ENCODE measurements at places on chromosomes 7 and 10.

- peak; percentile 46 for DNase-seq
These were observed 1.5 kb downstream of the GNB2 start for GRCh38 chr7:100675105-100675451.

GRCh38 chr10:3401491-3401938 is 228.9 kb upstream of the PITRM1 start:
- no peak for DNase-seq

GRCh38 chr10:129774082-129774735 is 189.9 kb downstream of the EBF3 start:
- no peak for DNase-seq

GRCh38 chr7:77459311-77459726 is 43.2 kb upstream of the GSAP start:
- no peak for DNase-seq

- DNase-seq = no peak
These were observed 185.5 kb downstream of the SGMS1 start for GRCh38 chr10:50438049-50438936.

DNA sequence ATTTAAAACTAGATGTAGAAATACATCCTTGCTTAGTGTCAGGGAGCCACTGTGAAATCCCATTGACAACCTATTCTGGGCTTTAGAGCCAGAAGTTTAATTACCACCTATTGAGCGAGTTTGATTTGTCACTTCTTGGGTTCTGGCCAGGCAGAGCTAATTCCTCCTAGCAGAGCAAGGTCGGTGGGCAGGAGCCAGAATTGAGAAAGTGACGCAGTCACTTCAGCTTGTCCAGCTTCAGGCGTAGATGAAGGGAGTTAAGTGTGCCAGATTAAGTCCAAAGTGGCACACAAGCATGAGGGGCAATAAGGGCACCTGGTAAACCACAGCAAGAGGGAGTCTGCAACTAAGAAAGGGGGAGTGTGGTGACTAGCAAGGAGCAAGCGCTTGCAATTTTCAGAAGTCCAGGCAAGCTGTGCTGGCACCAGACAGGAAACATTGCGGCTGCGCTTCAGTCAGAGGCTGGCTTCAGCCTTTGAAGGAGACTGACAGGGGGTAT is 119.4 kb downstream of the ST7 start:
- peak; percentile 54 for DNase-seq

DNA sequence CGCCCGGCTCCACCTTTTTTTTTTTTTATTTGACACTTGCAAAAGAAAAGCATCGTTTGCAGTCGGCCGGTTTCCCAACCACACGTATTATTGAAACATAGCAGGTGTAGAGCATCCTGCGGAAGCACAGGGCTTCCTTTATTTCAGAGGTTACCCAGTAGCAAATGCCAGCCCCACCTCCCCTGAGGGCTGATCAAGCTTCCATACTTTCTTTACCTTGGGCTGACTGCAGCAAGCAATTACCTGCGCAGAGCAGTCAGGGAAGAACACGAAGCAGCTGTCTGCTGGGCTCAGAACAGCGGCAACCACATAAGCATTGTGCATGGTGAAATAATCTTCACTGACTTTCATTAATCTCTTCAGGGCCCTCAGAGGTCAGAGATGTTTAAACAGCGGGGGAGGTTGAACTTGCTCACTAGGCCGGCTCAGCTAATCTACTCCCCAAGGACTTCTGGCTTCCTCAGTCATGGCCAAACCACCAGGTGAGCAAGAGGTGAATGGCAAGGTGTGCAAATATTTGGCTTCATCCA is 784.7 kb upstream of the AUTS2 start:
- DNase-seq = peak; percentile 73

DNA sequence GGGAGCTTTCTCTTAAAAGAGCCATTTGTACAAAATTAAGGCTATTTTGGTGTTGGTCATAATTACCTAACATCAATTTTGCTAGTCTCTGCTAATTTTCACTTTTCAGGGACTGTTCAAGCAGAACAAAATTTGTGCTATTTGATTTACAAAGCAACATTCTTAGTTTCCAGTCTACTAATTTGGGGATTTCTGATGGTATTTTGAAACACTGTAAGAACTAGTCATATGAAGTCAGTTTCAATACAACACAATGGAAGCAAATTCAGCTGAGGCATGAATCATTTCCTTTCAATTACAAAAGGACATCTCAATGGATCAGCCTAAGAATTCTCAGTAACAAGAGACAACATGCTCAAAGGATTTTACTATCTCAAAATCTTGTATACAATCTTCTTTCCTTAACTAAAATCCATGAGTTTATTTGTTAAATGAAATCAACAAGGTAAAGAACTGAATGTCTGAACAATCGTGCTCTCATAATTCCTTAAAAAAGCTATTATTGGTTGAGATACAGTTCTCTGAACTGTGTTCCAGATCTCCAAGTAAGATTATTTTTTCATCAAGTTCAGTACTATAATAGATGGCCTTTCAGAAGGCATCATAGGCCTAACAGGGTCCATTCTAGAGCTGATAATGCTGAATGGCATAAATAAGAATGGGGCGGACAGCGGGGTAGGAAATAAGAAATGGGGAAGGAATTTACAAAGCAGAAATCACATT is 144.6 kb downstream of the NRCAM start:
- no peak for DNase-seq

- no peak for DNase-seq
These were observed 39.1 kb upstream of the HERPUD2 start for GRCh38 chr7:35734001-35734483.

- DNase-seq = no peak
These were observed 71.9 kb upstream of the OIT3 start for GRCh38 chr10:72821606-72822005.

DNA sequence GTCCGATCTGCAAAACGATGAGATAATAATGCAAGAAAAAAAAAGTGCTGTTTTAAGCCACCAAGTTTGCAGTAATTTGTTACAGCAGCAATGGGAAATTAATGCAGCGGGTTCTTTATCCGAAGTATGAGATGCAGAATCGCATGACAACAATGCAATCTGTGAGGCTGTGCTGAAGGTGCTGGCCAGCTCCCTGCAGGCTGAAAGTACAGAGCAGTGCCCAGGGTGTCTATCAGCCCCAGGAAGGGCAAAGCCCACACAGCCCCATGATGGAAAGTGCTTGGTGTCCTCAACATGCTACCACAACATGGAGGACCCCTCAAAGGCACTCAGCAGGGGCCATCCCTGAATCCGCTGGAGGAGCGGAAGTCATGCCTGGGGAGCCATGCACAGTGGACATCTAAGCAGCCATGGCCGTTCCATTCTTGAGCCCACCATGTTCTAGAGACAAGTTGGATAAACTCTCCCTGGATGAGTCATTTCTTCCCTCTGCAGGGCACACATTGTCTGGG is 199.5 kb upstream of the PFKP start:
- DNase-seq = no peak

- no peak for DNase-seq
These were observed 237.3 kb upstream of the KLF14 start for GRCh38 chr7:130971297-130971696.

- no peak for DNase-seq
These were observed 371.9 kb downstream of the BMPER start for GRCh38 chr7:34277016-34277802.

GRCh38 chr7:37694208-37695094 is 10.9 kb downstream of the GPR141 start:
- DNase-seq = no peak

- no peak for DNase-seq
These were observed 25.3 kb downstream of the WIPI2 start for GRCh38 chr7:5215313-5215712.

GRCh38 chr10:110947061-110947595 is 27.7 kb downstream of the SHOC2 start:
- DNase-seq = no peak

DNA sequence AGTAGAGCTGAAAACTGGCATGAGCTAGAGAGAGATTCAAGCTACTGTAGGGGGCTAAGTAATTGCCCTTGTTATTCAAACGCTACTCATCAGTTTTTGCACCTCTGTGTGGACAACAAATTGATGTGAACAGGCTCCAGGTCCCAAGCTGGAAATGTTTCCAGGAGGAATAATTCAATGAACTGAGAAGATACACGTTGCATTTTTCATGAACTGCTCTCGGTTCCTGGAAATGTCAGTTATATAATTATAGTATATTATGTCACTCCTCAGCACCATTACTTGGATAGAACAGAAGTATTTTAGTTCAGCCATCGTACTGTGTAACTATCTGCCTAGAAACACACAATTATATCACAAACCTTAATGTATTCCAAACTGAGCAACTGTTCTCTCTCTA is 65.9 kb upstream of the A1CF start:
- no peak for DNase-seq

DNA sequence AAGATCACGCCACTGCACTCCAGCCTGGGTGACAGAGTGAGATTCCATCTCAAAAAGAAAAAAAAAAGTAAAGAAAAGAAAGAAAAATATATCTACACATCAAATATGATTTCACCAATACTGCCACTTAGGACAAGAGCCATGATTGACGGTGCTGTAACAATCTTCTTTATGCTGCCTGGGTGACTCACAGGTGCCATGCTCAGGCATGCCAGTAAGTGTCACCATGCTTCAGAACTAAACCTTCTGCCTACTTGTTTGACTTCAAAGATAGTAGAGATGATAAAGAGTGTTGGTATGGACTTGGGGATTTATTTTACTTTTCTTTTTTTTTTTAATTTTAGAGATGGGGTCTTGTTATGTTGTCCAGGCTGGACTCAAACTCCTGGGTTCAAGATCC is 33.6 kb upstream of the DNMBP start:
- DNase-seq = no peak

- DNase-seq = peak; percentile 68
These were observed 31.1 kb downstream of the TRIL start for GRCh38 chr7:28926871-28927597.

DNA sequence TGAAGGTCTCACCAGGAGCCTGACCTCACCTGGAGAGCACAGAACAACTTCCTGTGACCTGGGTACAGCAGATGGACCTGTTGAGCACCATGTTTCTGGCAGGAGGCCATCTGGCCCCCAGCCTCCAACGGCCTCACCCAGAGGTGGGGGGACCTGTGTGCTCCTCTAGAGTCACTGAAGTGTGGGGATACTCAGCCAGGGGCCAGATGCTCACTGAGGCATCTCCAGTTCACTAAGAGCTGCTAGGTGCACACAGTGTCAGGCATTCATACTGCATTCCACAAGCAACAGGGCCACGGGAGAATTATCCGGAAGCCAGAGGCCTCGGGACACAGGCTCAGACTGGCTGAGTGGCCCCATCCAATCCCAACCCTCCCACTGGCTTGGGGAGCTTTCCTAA is 161.4 kb downstream of the TCERG1L start:
- no peak for DNase-seq

DNA sequence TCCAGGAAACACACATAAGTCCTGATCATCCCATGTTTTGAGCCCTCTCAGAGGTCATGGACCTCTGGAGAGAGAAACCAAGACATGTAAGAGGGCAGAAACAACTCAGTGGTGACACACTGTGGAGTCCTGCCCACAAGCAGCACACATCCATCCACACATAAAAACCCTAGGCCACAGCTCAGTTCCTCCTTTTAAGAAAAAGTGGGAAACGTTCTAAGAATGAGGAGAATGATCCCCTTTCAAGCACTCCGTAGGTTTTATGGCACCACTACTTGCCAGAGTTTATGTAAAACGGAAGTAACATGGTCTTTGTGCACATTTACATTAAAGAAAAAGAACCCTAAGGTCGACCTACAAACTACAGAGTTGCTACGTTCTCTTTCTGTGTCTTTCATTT is 19.9 kb downstream of the ATAD1 start:
- no peak for DNase-seq

All from pancreas (tissue), 10 donors.